ENCODE measurements at places on chromosomes 5 and 9. TPM values are rescaled to one million over a fixed set of nuclear protein-coding genes. Genes with fewer than 3 reads are reported as not detected.

QSOX2 gene
- 22.0 TPM for total RNA-seq

MYMK gene
- total RNA-seq: not detected

LRSAM1 gene
- 17.8 TPM for total RNA-seq

- H3K27ac ChIP-seq: no peak overlapping the region
- H3K4me3 ChIP-seq: no peak overlapping the region
- H3K36me3 ChIP-seq: no peaks in the 10 kb centered on the region
- H3K27me3 ChIP-seq: no peaks in the 10 kb centered on the region
These were observed 76.9 kb upstream of the CDH6 start for GRCh38 chr5:31116466-31117031.

- H3K27me3 ChIP-seq: no peaks in the 10 kb centered on the region
- no peak for DNase-seq
- no peak overlapping the region for H3K27ac ChIP-seq
- no peak overlapping the region for H3K4me3 ChIP-seq
- H3K4me1 ChIP-seq: no peaks in the 10 kb centered on the region
These were observed 278.0 kb downstream of the ADAMTS6 start for GRCh38 chr5:65203746-65204145.

DNA sequence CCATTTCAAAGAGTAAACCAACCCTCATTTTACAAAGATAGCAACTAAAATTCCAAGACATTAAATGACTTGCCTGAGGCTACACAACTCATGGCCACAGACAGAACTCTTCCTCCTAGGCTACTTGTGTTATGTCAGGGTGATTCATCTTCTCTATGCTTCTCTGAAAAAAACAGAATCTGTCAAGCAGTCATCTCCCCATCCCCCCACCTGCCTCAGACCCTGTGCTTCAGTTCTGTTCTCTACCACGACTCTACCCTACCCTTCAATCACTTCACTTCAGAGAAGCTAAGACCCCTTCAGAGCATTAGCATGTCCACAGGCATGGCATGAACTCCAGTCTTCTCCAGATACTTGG lies 277.7 kb upstream of the PTGER4 start:
- H3K4me1 ChIP-seq: no peaks in the 10 kb centered on the region
- no peaks in the 10 kb centered on the region for H3K27me3 ChIP-seq
- H3K27ac ChIP-seq: no peak overlapping the region

- DNase-seq: peak; percentile 75
- peaks cover 58% of the 10 kb centered on the region for H3K36me3 ChIP-seq
- H3K4me1 ChIP-seq: no peaks in the 10 kb centered on the region
- H3K27me3 ChIP-seq: no peaks in the 10 kb centered on the region
- H3K27ac ChIP-seq: peak overlapping the region; percentile 93
- H3K4me3 ChIP-seq: peak overlapping the region; percentile 95
These were observed 523 bp downstream of the MAML1 start for GRCh38 chr5:179732918-179733771.

GRCh38 chr9:1979741-1980367 lies 35.3 kb upstream of the SMARCA2 start:
- no peak overlapping the region for H3K4me3 ChIP-seq
- H3K27me3 ChIP-seq: no peaks in the 10 kb centered on the region
- no peak overlapping the region for H3K27ac ChIP-seq
- H3K36me3 ChIP-seq: no peaks in the 10 kb centered on the region
- no peak for DNase-seq

KIAA1958 gene
- total RNA-seq: 44.6 TPM

- no peaks in the 10 kb centered on the region for H3K36me3 ChIP-seq
- no peak for DNase-seq
- no peaks in the 10 kb centered on the region for H3K4me1 ChIP-seq
- no peak overlapping the region for H3K27ac ChIP-seq
- no peak overlapping the region for H3K4me3 ChIP-seq
These were observed 591.4 kb downstream of the CCDC171 start for GRCh38 chr9:16143947-16144890.

- H3K36me3 ChIP-seq: no peaks in the 10 kb centered on the region
- H3K27ac ChIP-seq: no peak overlapping the region
- no peaks in the 10 kb centered on the region for H3K27me3 ChIP-seq
- H3K4me3 ChIP-seq: no peak overlapping the region
- no peak for DNase-seq
- H3K4me1 ChIP-seq: no peaks in the 10 kb centered on the region
These were observed 52.3 kb downstream of the ZNF622 start for GRCh38 chr5:16413166-16413860.

ADAMTS19 gene
- total RNA-seq: 26.2 TPM

PCDHAC2 gene
- 2.3 TPM for total RNA-seq

- H3K27ac ChIP-seq: no peak overlapping the region
- no peaks in the 10 kb centered on the region for H3K4me1 ChIP-seq
- H3K27me3 ChIP-seq: peaks cover 15% of the 10 kb centered on the region
- no peak for DNase-seq
- no peaks in the 10 kb centered on the region for H3K36me3 ChIP-seq
These were observed 102.7 kb upstream of the CPEB4 start for GRCh38 chr5:173785400-173785799.
